ENCODE measurements at places on chromosomes 5 and 9.

- no peak for DNase-seq
Measured at GRCh38 chr9:27460226-27461023, 63.7 kb upstream of the IFNK start.

GRCh38 chr5:77200663-77201062 lies 9.8 kb upstream of the PDE8B start:
- no peak for DNase-seq

- no peak for DNase-seq
Measured at GRCh38 chr9:98576354-98576753, 132.4 kb downstream of the GABBR2 start.

GRCh38 chr5:122237906-122238305 lies 74.1 kb upstream of the SNCAIP start:
- DNase-seq, result no peak

DNA sequence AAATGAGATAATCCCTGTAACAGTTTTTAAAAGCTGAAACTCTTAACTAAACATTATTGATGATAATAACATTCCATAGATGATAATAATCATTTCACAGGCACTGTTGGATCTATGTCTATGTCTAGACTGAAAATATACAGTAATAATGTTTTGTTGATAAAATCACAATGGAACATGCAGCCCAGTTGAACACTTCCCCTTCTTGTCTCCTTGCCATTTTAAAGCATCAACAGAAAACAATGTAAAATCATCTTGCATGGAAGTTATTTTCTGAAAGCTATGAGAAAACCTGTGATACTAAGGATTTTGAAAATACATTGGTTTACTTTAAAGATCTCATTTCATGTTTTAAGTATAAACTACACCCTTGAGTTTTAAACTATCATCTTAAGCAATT lies 1.9 kb downstream of the GAPT start:
- no peak for DNase-seq

DNA sequence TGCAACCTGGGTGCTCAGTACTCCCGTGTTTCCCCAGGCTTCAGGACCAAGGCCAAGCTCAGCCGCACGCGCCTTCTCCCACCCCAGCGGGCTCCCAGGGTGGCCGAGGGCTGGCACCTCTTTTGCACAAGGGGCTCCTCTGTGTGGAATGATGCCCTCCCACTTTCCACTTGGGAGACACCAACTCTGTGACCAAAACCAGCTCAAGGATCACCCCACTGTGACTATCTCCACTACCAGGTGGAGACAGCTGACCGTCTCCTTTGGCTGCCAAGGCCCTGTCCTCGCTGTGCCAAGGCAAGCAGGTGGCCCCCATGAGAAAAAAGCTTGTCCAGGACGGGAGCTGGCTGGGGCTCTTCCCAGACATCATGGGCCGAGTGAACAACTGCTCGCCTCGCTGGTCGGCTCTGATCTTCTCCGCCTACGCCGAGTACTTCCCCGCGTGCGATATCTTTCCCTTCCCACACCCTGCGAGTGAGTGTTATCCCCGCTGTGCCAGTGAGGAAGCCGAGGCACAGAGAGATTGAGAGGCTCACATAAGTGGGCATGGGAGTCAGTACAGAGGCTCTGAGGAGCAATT lies 132.8 kb downstream of the ZNF354C start:
- no peak for DNase-seq

DNA sequence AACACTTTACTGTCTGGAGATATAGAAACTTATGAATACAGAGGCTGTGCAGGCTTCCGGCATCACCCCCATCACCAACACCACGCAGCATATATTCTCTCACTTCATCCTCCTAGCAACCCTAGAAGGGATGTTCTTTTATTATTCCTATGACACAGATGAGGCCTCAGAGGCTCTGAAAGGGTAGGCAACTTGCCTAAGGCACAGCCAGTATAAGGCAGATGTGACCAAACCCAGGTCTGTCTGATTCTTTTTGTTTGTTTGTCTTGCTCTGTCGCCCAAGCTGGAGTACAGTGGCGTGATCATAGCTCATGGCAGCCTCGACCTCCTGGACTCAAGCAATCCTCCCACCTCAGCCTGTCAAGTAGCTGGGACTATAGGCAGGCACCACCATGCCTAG lies 22.8 kb upstream of the CORO2A start:
- DNase-seq, result no peak

- DNase-seq, result no peak
Measured at GRCh38 chr9:34986540-34987047, 3.0 kb upstream of the DNAJB5 start.
